Caki2 (cell line): ENCODE measurements at places on chromosomes 6 and 20.

GRCh38 chr6:35600659-35601125 is 88.0 kb upstream of the TULP1 start:
- no peak for DNase-seq

- no peak for DNase-seq
Observed at GRCh38 chr20:40931410-40932044, 97.1 kb upstream of the TOP1 start.

- no peak for DNase-seq
Observed at GRCh38 chr6:89941031-89941762, 46.9 kb downstream of the GJA10 start.

GRCh38 chr6:7110092-7110792 is 2.5 kb downstream of the RREB1 start:
- DNase-seq = no peak

DNA sequence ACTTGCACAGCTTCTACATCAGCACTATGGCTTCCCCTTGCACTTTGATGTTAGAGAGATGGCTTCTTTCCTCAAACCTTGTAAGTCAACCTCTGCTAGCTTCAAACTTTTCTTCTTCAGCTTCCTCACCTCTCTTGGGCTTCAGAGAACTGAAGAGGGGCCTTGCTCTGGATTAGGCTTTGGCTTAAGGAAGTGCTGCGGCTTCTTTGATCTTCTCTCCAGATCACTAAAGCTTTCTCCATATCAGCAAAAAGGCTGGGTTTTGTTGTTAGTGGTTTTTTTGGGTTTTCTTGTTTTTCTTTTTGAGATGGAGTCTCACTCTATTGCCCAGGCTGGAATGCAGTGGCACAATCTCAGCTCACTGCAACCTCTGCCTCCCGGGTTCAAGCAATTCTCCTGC is 24.0 kb downstream of the CDK5RAP1 start:
- no peak for DNase-seq

DNA sequence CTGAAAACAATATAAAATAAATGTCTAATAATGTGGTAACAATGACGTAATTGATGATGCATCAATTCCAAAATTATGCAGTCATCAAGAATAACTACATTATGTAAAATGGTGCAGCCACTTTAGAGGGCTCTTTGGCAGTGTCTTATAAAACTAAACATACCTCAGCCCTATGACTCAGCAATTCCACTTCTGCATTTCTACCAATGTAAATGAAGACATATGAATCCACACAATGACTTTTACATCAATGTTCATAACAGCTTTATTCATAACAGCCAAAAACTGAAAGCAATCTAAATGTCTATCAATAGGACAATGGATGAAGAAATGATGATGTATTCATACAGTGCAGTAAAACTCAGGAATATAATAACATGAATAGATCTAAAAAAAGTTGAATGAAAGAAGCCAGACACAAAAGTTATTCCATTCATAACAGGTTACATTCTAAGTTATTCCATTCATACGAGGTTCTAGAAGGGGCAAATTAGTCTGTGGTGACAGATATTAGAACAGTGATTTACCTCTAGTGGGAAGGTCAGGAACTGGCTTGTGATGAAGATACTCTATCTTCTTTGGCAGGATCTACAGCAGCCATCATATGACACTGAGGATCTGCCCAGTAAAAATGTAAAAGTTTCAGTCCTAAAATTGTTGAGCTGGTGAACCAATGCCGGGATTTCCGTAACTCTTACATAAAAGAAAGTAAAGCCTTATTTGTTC is 396.1 kb downstream of the PLCB1 start:
- DNase-seq = peak; percentile 18

GRCh38 chr6:15090145-15090579 is 155.7 kb upstream of the JARID2 start:
- no peak for DNase-seq

DNA sequence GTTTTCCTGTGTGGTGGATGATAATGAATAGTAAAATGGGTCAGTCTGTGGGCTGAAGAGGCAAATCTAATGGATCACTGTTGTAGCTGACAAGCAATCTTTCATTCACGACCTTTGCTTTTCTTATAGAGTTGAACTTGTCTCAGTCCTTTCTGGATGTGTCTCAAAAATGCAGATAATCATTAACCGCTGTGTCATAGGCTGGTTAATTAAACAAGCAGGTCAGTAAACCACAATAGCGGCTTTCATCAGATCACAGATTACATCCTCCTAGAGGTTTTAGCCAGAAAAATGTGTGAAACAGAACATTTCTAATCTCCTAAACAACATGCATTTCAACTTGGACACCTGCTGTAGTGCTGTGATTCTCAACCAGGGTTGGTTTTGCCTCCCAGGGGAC is 2.5 kb upstream of the METTL24 start:
- DNase-seq = peak; percentile 80

DNA sequence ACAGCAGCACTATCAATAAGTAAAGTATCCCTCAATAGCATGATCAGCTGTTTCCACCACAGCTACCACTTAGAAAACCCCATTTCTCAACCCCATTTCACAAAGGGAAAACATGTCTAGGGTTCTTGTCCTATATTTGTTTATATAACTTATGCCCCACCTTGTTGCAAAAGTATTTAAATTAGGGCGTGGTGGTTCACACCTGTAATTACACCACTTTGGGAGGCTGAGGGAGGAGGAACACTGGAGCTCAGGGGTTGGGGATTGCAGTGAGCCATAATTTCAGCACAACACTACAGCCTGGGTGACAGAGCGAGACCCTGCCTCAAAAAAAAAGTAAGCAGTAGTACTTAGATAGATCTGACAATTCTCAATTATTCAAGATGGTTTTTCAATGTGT is 3.7 kb downstream of the MRPL14 start:
- DNase-seq = no peak

GRCh38 chr20:25063546-25063945 is 5.6 kb upstream of the ACSS1 start:
- no peak for DNase-seq

DNA sequence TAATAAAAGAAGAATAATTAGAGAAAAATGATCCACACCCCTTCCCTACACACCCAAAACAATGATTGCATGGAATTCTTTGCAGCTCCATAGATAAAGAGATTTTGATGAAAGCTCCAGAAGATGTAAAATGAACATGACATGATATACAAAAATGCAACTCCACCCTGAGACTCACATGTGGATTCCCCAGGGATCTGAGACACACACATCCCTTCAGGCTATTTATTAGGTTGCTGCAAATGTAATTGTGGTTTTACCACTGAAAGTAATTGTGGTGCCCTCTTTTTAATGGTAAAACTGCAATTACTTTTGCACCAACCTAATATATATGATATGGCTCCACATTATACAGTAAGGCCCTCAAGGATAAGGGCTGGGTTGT is 40.4 kb upstream of the TBC1D7 start:
- no peak for DNase-seq

GRCh38 chr6:12806796-12807195 is 90.2 kb downstream of the PHACTR1 start:
- no peak for DNase-seq

DNA sequence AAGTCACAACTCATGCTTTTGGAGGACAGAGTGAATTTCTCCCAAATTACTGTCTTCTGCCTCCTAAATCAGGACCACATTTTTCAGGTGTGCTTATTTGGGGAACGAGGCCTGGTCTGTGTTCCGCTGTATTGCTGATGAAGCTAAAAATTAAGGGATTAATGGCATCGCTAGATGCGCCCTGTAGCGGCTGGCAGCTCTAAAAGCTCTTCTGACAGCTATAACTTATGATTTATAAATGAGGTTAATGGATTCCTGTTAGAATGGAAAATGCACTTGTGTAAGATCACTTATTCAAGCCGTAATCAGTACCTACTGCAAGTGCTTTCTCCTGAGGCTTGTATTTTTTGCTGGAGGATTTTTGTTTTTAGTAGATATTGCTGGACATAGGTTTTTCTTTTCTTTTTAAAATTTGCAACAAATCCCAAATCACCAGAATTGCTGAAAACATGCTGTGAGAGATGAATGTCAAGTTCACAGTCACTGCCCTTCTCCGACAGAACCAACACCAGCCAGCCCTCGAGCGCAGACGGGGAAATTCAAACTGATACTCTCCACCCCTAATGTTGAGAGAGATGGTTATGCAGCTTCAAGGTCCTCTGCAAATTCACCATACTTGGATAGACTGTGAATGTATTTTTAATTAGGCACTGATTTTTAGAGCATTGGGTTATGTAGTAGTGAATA is 49.1 kb downstream of the AKAP12 start:
- DNase-seq = no peak

DNA sequence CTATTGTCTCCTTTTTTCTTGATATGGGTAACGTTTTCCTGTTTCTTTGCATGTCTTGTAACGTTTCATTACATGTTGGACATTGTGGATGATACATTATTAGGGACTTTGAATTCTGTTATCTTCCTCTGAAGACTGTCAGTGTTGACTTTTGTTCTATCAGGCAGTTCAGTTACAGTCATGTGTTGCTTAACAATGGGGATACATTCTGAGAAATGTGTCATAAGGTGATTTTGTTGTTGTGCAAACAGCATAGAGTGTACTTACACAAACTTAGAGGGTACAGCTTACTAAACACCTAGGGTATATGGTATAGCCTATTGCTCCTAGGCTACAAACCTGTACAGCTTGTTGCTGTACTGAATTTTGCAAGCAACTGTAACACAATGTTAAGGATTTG is 64.7 kb downstream of the AK9 start:
- no peak for DNase-seq

DNA sequence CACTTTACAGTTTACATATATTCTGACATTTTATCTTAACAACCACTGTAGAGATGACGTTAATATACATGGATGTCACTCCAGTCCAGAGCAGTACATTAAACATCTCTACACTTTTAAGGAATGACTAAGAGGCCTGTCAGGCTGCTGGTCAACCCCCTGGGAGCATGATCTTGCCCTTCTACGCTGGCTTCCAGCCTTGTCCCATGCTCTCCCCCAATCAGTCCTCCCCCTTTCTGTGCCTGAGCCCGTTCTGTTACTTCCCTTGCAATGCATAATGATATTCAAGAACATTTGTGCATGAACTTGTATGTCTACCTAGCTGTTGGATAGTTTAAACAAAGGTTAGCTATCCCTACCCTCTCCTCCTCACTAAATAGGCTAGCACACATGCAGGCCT is 40.5 kb upstream of the PLCB4 start:
- DNase-seq = no peak

- DNase-seq = no peak
Observed at GRCh38 chr20:24370249-24370648, 99.2 kb upstream of the SYNDIG1 start.

- DNase-seq = no peak
Observed at GRCh38 chr6:36129941-36130666, at the start of gene MAPK13. Gene MAPK13, plus strand, starts transcription at chr6:36130513. Its CDS starts 70 bp downstream, at chr6:36130583.

- no peak for DNase-seq
Observed at GRCh38 chr20:41387444-41387851, 20.8 kb upstream of the EMILIN3 start.
